ENCODE measurements at places on chromosomes 12 and 14.

- no peak for DNase-seq
Measured at GRCh38 chr12:12301122-12301521, 34.3 kb upstream of the LRP6 start.

DNA sequence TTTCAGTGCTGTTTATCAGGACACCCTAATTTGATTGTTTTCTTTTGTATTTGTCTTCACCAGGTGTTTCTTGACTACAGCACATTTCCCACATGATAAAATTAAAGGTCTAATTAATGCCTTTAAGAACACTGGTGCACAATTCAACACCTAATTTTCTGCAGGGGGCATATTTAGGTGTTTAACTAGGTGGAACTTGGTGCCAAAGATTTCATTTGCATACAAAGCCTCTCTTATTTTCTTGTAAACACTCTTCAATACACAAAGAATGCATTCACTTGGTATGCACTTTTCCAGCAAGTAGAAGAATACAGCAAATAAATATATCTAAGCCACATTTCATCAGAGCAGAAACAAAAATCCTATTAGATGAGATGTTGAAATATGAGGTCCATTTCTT is 646.2 kb upstream of the FOXG1 start:
- no peak for DNase-seq

DNA sequence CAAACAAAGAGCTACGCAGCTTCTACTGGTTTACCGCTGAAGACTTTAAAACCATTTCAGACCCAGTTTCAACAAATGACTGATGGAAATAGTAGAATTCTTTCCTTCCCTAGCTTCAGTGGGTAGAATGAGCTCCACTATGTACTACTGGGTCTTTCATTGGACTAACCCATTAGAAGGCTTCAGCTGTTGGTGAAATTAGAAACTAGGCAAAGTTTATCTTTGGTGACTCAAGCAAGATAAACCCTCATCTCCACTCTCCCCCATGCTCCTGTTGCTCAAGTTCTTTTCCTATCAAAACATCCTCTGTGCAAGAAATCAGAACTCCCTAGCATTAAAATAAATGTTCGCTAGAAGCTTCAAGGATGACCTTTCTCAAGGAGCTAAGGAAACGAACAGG is 159.2 kb downstream of the PAWR start:
- DNase-seq = no peak

GRCh38 chr12:7460375-7461259 is 16.7 kb upstream of the CD163L1 start:
- DNase-seq = peak; percentile 23

DNA sequence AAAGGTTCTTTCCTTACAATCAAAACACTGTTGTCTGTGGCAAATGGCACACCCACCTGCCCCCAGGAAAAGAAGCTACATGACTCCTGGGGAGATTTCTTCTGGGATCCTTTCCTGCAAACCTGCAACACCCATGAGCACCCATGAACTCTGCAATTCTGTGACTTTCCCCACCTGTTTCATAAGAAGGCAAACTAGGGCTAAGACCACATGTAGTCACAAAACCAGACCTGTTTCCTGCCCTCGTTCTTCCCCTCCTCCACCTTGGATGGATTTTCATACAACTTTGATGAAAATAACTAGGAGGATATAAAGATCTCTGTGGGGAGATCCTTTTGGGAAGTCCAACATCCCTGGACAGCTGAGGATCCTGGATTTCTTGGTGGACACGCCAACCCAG is 1084.7 kb downstream of the BCL11B start:
- no peak for DNase-seq

DNA sequence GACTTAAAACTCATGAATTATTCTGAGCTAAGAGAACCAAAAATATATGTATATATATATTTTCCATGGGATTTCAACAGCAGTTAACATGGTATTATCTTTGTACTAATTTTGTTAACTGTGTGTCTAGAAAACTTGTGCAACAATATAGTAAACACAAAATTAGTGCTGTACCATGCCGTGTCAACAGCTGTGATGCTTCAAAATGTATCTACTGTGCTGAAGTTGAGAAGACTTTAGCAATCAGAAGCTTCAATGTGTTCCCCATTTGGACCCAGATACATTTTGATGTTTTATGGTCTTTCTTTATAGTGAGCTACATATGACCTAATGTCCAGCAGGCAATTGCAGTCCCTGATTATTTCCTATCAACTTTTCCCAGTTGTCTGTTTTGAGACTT is 405.7 kb downstream of the DIO2 start:
- DNase-seq = no peak

All from activated T-cell treated with anti-CD3 and anti-CD28 coated beads for 24 hours (primary cell).